ENCODE measurements at places on chromosomes 4 and X.

GRCh38 chr4:113837397-113837796 is 75.9 kb upstream of the CAMK2D start:
- peak; percentile 89 for DNase-seq

DNA sequence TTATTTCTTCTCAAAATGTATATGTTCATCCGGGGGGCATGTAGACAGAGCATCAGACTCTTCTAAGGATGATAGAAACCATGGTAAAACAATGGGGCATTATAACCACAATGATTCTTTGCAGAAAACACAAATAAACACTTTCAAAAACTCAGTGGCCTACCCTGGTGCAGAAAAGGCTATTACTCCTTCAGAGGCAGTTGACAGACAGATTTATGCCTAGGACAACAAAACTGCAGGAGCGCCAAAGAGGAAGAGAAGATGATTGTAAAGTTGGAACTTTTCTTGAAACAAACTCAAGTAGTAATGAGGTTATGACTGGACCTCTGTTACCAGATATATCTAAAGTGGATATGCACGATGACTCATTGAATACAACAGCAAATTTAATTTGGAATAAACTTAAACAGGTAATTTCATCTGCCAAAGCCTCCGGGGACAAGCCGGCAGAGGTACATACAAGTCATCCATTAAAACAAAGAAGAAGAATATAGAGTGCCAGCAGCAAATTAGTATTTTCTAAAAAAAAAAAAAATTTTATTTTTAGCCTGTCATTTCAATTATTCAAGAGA is 1068.4 kb upstream of the INTU start:
- DNase-seq, result peak; percentile 11

DNA sequence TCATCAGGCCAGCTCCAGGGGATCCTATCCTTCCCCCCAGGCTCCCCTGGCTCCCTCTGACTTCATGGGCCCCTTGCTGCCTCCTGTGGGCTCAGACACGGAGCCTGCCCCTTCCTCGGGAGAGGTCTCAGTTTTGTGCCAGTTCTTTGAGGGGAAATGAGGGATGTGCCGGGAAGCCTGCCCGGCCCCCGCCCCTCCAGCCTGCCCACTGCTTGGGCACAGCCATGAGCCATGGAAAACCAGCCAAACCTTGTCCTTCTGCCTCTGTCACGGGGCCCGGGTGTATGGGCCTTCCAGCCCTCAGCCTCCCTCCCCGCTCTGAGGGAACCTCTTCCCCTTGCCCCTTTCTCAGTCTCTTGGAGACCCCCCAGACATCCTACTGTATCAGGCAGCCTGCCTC is 6.8 kb downstream of the BGN start:
- DNase-seq, result no peak

DNA sequence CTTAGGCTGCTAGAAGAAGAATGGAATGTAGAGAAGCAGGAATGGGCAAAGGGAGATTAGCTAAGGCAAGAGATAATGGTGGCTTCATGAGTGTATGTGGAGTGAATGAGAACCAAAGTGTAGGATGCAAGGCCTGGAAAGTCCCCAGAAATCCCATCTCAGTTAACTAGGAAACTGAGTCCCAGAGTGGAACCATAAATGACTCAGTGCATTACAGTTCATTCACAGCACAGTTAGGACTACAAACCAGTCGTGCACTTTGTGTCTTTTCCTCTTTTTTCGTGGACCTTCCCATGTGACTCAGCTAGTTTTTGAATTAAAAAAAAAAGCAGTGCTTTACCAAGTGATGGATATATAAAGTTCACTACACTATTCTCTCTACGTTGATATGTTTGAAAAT is 27.7 kb upstream of the REST start:
- DNase-seq, result peak; percentile 7

GRCh38 chr4:103429283-103429682 is 231.1 kb upstream of the CENPE start:
- DNase-seq, result no peak

DNA sequence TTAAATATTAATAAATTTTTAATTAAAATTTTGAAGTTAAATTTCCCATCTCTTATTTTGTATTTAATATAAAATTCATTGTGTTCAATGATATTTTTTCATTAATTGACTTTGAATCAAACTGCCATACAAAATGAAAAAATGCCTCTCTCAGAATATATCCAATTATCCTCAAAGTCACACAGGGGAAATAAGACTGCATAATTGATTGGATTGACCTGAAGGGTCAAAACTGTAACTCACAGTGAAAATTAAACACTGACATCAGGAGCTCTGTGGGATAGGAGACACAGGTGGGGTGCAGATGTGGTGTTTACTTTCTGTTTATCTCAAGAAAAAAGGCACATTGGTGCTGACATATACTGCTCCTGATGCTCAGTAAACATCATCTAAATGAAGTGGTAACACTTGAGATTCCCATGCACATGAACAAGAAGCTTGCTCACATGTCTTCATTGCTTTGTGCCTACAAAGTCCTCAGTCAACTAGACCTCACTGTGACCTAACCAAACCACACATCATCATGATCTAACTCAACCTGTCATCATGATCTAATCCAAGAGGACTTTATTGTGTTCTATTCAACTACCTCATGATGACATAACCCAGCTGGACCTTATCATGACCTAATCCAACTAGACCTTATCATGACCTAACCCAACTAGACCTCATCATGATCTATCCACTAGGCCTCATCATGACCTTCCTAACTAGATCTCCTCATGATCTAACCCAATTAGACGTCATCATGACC is 83.7 kb downstream of the DHRSX start:
- DNase-seq, result no peak

- no peak for DNase-seq
Measured at GRCh38 chr4:8846826-8847225, 24.8 kb downstream of the HMX1 start.
